Activated CD4-positive, alpha-beta T cell treated with anti-CD3 and anti-CD28 coated beads, Interleukin-2, amount 10 ng/mL, durations not matched to agents 24 days and 14 days (primary cell): ENCODE measurements at places on chromosomes 6 and 20. TPM values are rescaled to one million over a fixed set of nuclear protein-coding genes. Genes with fewer than 3 reads are reported as not detected.

PHF20 gene
- total RNA-seq = 53.8 and 62.9 TPM in 2 replicates

BTBD3 gene
- 14.8 and 14.9 TPM in 2 replicates for total RNA-seq

HSPA1B gene
- 156 and 161 TPM in 2 replicates for total RNA-seq

- H3K4me1 ChIP-seq = no peaks in the 10 kb centered on the region
- peak; percentile 68 for DNase-seq
- no peak overlapping the region for H3K27ac ChIP-seq
- H3K36me3 ChIP-seq = no peaks in the 10 kb centered on the region
Observed at GRCh38 chr6:53956068-53956711, 155.1 kb upstream of the MLIP start.

- peaks cover 11% of the 10 kb centered on the region for H3K4me1 ChIP-seq
- H3K27ac ChIP-seq = peak overlapping the region; percentile 93
- peaks cover 4% of the 10 kb centered on the region for H3K27me3 ChIP-seq
- DNase-seq = peak; percentile 65
- peak overlapping the region; percentile 99 for H3K4me3 ChIP-seq
Observed at GRCh38 chr6:166341464-166341863, 881 bp downstream of the SFT2D1 start.

DNA sequence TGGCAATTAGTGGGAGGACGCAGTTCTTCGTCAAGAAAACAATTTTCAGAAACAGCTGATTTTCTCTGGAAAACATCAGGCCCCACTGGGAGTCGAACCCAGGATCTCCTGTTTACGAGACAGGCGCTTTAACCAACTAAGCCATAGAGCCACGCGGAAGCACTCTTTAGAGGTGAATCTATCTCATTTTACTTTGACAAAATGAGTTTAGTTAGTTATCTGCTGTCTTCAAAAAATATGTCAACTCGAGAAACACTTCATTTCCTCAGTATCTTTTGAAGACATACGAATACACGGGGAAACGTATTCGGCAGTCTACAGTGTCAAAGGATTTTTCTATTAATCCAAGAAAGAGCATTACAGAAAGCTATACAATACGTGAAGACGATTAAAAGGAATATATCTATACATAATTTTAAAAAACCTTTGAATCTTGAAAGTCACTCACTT is 26.7 kb downstream of the GPX6 start:
- peaks cover 2% of the 10 kb centered on the region for H3K36me3 ChIP-seq
- H3K27me3 ChIP-seq = peaks cover 44% of the 10 kb centered on the region
- H3K4me1 ChIP-seq = peaks cover 18% of the 10 kb centered on the region
- H3K4me3 ChIP-seq = peak overlapping the region; percentile 77
- H3K27ac ChIP-seq = peak overlapping the region; percentile 61

- H3K27me3 ChIP-seq = peaks cover 15% of the 10 kb centered on the region
- H3K4me3 ChIP-seq = peak overlapping the region; percentile 87
- H3K36me3 ChIP-seq = peaks cover 43% of the 10 kb centered on the region
- DNase-seq = no peak
Observed at GRCh38 chr6:85452441-85452881, 2.6 kb downstream of the NT5E start.
